ENCODE measurements at places on chromosomes 11 and 22.

DNA sequence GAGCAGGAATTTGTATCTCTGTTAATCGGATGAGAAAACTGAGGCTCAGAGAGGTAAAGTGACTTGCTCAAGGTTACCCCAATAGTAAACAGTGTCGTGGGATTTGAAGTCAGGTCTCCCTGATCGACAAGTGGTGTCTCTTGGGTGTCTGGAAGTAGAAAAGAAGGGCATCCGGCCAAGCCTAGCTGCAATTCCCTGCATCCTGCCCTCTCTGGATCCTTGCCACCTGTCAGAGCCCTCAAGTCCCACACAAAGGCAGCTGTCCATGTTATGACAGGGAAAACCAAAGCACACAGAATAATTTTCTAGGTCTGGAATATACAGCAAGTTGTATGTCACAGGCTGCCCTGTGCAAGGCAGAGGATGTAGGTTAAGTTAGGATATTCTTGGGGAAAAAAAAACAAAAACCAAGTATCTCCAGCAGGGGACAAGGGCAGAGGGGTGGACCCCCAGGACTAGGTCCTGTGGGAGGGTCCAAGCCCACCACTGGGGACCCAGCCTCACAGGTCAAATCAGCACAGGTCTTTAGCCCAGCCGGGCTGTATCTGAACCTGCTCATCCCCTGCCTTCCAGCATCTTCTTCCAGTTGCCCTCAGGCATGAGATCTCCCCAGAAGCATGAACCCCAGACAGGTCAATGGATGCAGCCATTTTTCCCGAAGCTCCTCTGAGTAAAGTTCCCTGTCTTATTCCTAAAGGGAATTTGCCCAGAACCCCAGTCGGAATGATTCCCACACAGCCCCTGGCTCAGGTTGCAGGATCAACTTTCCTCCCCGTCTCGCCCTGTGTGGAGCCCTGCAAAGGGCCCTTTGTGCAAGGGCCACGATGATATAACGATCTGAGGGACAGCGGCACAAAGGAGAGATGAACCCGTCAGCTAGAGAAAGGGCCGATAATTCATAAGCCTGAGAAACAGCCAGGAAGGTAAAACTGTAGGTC, 15.0 kb downstream of the USH1C start:
- peak; percentile 73 for DNase-seq

GRCh38 chr22:17140022-17140421, 18.9 kb upstream of the TMEM121B start:
- DNase-seq: peak; percentile 49

- peak; percentile 93 for DNase-seq
These were observed 83.1 kb downstream of the MN1 start for GRCh38 chr22:27718186-27719035.

DNA sequence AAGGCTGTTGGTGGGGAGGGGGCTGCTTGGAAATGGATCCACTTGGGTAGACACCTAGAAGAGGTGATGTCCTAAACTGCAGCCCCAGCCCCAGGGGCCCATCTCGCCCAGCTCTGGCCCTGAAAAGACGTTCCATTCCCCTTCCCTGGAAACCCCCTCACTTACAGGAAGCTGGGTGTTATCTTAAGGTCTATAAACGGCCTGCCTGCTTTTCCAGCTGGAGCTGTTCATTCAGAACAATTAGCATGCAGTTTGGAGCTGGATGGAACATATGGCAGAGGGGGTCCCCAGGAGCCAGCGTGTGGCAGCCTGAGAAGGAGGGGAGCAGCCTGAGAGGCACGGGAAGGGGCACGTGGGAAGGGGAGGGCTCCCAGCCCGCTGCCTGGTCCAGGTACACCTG, 139.6 kb downstream of the PKNOX2 start:
- peak; percentile 41 for DNase-seq

DNA sequence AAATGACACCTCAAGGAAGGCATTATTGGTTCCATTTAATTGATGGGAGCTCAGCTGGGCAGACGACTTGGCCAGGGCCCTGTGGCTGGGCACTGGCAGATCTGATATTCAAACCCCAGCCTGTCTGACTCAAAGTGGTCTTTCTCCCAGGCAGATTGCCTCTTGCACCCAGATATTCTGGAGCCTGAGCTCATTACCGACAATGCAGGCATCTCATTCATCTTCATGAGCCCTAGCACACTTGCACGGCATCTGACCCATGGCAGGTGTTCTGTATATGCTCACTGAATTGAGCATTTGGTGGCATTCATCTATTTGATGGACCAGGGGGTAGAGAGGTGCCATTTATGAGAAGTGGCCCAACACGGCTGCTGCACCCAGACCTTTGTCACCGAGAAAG, 193.1 kb downstream of the DSCAML1 start:
- no peak for DNase-seq

DNA sequence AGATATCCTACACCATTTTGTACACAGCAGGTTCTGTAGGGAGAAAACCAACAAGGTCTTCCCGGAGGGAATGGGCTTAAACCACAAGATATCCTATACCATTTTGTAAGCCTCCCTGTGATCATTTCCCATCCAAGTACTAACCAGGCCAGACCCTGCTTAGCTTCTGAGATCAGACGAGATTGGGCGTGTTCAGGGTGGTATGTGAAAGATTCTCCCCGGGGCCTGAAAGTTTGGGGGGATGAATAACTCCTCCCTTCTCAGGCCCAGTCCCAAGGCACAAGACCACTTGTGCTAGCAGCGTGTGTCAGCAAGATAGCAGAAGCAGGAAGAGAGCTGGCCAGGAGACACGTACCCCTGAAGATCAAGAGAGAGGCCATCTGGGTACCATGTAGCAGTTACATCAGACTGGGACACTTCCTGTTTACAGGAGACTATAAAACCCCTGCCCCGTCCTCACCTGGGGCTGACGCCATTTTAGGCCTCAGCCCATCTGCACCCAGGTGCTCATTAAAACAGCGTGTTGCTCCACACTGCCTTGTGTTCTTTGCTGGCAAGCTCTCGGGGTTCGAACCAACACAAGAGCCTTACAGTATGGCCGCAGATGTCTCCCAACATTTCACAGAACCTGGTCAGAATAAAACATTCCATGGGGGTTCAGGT, 17.3 kb downstream of the MIF start:
- no peak for DNase-seq

DNA sequence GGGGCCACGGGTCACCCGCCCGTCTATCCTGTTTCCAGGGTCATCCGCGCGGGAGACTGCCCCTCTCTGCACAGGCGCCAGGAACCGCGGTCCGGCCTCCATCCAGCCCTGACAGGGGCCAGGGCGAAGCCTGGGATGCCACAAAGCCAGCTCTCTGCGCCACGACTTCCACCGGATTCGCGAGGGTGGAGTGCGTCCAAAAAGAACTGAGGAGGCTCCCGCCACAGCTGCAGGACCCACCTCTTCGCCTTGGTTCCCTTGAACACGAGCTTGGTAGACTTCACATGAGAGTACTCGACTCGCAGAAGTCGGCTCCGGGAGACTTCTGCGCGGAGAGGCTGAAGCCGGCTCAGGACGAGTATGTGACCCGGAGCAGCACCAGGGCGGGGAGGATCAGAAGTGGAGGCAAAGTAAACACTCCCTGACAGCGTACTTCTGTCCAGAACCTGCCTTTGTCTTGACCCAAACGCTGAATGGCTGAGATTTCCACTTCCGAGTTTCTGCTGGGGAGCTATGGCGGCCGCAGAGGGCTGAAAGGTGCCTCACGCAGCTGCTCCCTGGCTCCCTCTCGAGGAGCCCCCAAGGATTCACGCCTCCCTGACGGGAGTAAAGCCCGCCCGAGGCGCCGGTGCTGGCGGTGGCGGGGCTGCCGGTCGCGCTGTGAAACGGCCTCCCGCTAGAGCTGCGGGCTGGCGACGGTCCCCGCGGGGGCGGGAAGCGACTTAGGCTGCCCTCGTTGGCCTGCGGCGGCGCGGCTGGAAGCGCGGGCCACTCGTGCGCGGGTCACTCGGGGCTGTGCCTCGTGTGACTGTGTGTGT, 4566.7 kb upstream of the OR11H1 start:
- DNase-seq: no peak

GRCh38 chr22:33303099-33303498, 244.9 kb upstream of the SYN3 start:
- peak; percentile 33 for DNase-seq

DNA sequence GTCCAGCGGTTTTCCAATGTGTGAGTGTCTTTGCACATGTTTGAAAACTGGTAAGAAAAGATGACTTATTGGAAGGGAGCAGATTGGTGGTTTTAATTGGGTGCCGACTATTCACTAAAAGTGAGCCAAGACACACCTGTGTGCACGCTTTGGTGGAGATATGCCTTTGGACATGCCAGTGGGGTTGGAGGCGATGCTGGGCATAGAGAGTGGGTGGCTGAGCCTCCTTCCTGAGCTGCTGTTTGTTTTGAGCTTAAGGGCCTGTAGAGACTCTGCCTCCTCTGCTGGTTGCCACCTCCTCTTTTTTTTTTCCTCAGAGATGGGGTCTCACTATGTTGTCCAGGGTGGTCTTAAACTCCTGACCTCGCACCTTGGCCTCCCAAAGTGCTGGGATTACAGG, 9.5 kb downstream of the IGHMBP2 start:
- no peak for DNase-seq

- no peak for DNase-seq
These were observed at the start of gene IL18 for GRCh38 chr11:112163875-112164685. Gene IL18, minus strand, starts transcription at chr11:112164094. Its CDS starts 9,041 bp downstream, at chr11:112155053.

DNA sequence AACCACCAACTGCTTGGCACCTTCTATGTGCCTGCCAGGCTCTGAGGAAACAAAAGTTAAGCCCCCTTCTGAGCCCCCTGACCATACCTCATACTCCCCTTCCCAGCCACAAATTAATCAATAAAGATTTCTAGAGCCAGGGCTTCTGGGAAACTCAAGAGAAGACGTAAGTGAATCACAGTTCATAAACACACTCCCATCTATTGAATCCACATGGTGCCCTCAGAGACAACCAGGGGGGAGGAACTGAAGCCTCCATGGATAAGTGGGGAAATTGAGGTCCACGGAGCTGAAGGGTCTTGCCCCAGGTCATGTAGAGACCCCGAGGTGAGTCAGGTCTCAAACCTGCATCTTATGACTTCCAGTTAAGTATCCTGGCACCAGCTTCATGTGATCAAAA, 150.6 kb downstream of the MN1 start:
- no peak for DNase-seq
